Activated T-helper 1 cell treated with anti-CD3 and anti-CD28 coated beads, Interleukin-12 subunit alpha, Interleukin-12 subunit beta, Interleukin-2, Interleukin-4 antibody, amounts not matched to agents 30 ng/mL and 10 ng/mL and 1 ng/mL, durations not matched to agents 14 hours and 24 hours and 36 hours (primary cell): ENCODE measurements at places on chromosomes 4 and X.

- peak; percentile 48 for DNase-seq
- H3K4me3 ChIP-seq, result peak overlapping the region; percentile 89
- peaks cover 25% of the 10 kb centered on the region for H3K36me3 ChIP-seq
- peak overlapping the region; percentile 99 for H3K27ac ChIP-seq
Observed at GRCh38 chrX:79161655-79162054, 17.2 kb downstream of the GPR174 start.

DNA sequence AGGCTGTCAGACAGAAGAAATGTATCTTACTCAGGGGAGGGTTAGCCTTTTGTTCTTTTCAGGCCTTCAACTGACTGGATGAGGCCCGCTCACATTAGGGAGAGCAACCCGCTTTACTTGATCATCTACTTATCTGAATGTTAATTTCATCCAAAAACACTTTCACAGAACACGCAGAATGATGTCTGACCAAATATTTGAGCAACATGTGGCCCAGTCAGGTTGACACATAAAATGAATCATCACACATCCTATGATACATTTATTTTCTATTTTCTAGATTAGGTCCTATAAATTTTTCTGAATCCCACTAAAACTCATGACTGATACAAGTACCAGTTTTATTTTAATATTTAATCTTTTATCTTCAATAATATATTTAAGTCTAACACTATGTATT lies 260.3 kb downstream of the IL15 start:
- no peaks in the 10 kb centered on the region for H3K36me3 ChIP-seq
- DNase-seq, result no peak
- no peaks in the 10 kb centered on the region for H3K4me1 ChIP-seq
- no peaks in the 10 kb centered on the region for H3K27me3 ChIP-seq
- no peak overlapping the region for H3K27ac ChIP-seq

GRCh38 chrX:80810365-80810978 lies 795 bp upstream of the BRWD3 start:
- no peak overlapping the region for H3K27ac ChIP-seq
- no peak for DNase-seq
- peak overlapping the region; percentile 89 for H3K4me3 ChIP-seq

DNA sequence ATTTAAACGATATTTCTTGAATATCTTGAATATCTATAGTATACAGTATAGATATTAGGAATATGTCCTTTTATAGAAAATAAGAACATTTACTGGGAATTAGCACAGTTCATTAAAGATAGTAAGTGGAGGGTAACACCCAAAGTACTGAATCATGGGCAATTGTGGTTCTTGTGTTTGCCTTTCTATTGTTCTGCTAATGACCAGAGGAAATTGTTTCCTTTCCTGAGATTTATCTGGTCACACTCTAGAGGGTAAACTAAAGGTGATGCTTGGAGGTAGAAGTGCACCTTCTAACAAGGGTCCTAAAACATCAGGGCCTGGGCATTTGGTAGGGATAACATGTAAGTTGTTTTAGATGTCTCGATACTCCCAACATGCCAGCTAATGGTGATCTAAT lies 241.3 kb upstream of the SFRP2 start:
- no peak overlapping the region for H3K27ac ChIP-seq
- no peaks in the 10 kb centered on the region for H3K36me3 ChIP-seq
- no peak for DNase-seq
- H3K27me3 ChIP-seq, result no peaks in the 10 kb centered on the region

DNA sequence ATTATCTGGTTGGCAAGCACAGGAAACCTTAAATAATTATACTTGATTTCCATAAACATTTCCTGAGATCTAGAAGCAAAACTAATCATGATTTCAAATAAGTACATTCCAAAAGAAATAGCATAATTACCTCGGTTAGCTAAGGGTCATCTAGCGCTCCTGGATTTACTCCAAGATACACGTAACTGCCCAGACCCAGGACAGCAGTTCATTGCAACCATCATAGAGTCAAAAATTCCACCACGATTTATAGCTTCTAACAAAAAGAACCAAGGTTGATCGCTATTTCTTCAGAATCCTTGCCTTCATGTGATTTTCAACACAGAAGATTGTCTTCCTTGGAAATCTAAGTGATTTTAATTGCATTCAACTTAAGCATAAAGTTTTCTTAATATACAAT lies 1235.5 kb upstream of the TENM3 start:
- H3K36me3 ChIP-seq, result no peaks in the 10 kb centered on the region
- no peak overlapping the region for H3K27ac ChIP-seq
- no peaks in the 10 kb centered on the region for H3K4me1 ChIP-seq
- no peak for DNase-seq

- no peak for DNase-seq
- H3K27ac ChIP-seq, result no peak overlapping the region
- no peaks in the 10 kb centered on the region for H3K4me1 ChIP-seq
- H3K36me3 ChIP-seq, result no peaks in the 10 kb centered on the region
Observed at GRCh38 chrX:33324099-33324498, 112.8 kb upstream of the DMD start.

DNA sequence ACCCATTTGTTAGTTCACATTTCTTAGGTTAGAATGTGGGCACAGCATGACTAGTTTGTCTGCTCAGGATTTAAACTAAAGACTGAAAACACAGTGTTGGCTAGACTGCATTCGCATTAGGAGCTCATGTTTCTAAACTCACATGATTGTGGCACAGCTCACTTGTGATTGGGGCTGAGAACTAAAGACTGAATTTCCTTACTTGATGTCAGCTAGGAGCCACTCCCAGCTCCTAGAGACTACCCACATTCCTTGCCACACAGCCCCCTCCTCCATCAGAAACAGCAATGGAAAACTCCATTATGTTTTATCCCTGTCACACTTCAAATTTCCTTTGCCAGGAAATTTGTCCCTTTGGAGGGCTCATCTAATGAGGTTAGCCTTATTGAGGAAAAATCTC lies 170.2 kb upstream of the NUDT6 start:
- no peaks in the 10 kb centered on the region for H3K27me3 ChIP-seq
- no peak for DNase-seq
- H3K4me1 ChIP-seq, result peaks cover 5% of the 10 kb centered on the region
- H3K4me3 ChIP-seq, result no peak overlapping the region
- no peak overlapping the region for H3K27ac ChIP-seq

- DNase-seq, result no peak
- no peaks in the 10 kb centered on the region for H3K27me3 ChIP-seq
- no peak overlapping the region for H3K4me3 ChIP-seq
- H3K4me1 ChIP-seq, result no peaks in the 10 kb centered on the region
- no peak overlapping the region for H3K27ac ChIP-seq
- no peaks in the 10 kb centered on the region for H3K36me3 ChIP-seq
Observed at GRCh38 chr4:54384152-54384551, 155.1 kb downstream of the PDGFRA start.

GRCh38 chr4:76457885-76458284 lies 22.9 kb downstream of the SHROOM3 start:
- DNase-seq, result no peak
- H3K36me3 ChIP-seq, result peaks cover under 1% of the 10 kb centered on the region
- H3K4me3 ChIP-seq, result no peak overlapping the region
- peaks cover 7% of the 10 kb centered on the region for H3K27me3 ChIP-seq
- H3K4me1 ChIP-seq, result no peaks in the 10 kb centered on the region

DNA sequence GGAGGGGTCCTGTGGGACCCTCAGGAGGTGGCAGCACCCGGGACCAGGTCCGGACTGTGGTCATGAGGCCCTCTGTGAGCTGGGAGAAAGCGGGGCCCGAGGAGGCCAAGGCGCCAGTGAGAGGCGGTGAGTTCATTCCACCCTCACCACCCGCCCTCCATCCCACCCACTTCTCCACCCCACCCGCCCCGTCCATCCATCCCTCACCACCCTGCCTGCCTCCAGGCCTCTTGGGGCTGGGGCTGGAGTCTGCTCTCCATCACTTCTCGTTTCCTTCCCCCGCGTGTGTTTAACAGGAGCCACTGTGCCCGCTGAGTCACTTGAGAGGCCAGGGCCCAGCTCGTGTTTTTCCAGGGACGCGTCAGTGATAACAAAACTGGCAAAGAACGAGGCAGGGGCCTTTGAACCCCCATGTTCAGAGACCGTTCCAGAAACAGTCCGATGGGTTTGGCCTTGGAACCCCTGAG lies 6.2 kb downstream of the SH3TC1 start:
- H3K36me3 ChIP-seq, result peaks cover 7% of the 10 kb centered on the region
- peaks cover 18% of the 10 kb centered on the region for H3K4me1 ChIP-seq
- no peak overlapping the region for H3K4me3 ChIP-seq
- no peaks in the 10 kb centered on the region for H3K27me3 ChIP-seq
- no peak overlapping the region for H3K27ac ChIP-seq

- no peaks in the 10 kb centered on the region for H3K27me3 ChIP-seq
- DNase-seq, result no peak
- H3K27ac ChIP-seq, result no peak overlapping the region
- no peaks in the 10 kb centered on the region for H3K4me1 ChIP-seq
- no peak overlapping the region for H3K4me3 ChIP-seq
Observed at GRCh38 chr4:622071-622995, 3.0 kb upstream of the PDE6B start.

DNA sequence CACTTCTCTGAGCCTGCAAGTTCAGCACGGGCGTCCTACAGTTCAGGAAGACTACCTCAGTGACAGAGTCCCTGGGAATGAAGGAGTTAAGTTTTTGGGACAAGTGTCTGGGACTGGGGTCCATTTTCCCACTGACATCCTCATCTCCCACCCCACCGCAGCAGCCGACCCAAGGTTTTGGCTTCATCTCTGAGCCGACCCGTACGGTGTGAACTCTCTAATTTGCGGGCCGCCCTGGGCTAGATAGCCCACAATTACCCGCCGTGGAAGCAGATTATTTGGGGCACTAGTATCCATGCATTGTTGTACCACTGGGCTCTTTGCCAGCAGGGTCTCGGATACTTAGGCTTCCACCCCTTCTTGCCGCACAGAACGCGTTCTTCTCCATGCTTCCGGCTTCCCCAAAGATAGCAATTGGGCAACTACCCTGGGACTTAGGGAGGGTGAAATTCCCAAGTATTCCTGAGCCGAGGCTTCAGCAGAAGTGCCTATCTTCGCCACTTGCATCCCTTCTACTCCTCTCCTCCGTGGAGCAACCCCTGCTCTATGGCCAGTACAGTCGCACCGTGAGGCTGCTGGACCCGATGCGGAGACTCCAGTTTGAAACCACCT lies 2.4 kb downstream of the IL1RAPL2 start:
- H3K27ac ChIP-seq, result no peak overlapping the region
- H3K4me1 ChIP-seq, result no peaks in the 10 kb centered on the region
- H3K4me3 ChIP-seq, result no peak overlapping the region
- DNase-seq, result no peak
- peaks cover 23% of the 10 kb centered on the region for H3K27me3 ChIP-seq
- no peaks in the 10 kb centered on the region for H3K36me3 ChIP-seq

DNA sequence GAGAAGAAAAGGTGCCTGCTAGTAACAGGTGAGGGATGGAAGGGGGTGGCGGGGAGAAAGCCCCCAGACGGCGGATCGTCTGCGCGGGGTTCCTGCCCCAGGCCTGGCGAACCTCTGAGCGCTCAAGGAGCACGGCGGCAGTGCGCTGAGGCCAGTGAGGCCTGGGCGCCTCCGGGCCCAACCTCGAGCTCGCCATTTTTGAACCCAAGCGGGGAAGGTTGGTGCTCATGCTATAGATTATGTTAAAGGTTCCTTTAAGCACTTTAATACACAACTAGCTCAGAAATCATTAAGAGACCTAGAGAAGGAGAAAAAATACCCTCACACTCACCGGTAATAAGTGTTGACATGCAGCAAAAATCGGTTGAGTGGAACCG lies 7.9 kb downstream of the PITX2 start:
- H3K4me3 ChIP-seq, result no peak overlapping the region
- no peak for DNase-seq
- H3K27ac ChIP-seq, result no peak overlapping the region
- H3K4me1 ChIP-seq, result no peaks in the 10 kb centered on the region
- H3K36me3 ChIP-seq, result peaks cover 3% of the 10 kb centered on the region
- H3K27me3 ChIP-seq, result peaks cover 86% of the 10 kb centered on the region

- H3K4me3 ChIP-seq, result no peak overlapping the region
- no peaks in the 10 kb centered on the region for H3K36me3 ChIP-seq
- H3K4me1 ChIP-seq, result no peaks in the 10 kb centered on the region
- no peak for DNase-seq
- no peaks in the 10 kb centered on the region for H3K27me3 ChIP-seq
- no peak overlapping the region for H3K27ac ChIP-seq
Observed at GRCh38 chrX:133685822-133686221, 270.5 kb upstream of the GPC4 start.

DNA sequence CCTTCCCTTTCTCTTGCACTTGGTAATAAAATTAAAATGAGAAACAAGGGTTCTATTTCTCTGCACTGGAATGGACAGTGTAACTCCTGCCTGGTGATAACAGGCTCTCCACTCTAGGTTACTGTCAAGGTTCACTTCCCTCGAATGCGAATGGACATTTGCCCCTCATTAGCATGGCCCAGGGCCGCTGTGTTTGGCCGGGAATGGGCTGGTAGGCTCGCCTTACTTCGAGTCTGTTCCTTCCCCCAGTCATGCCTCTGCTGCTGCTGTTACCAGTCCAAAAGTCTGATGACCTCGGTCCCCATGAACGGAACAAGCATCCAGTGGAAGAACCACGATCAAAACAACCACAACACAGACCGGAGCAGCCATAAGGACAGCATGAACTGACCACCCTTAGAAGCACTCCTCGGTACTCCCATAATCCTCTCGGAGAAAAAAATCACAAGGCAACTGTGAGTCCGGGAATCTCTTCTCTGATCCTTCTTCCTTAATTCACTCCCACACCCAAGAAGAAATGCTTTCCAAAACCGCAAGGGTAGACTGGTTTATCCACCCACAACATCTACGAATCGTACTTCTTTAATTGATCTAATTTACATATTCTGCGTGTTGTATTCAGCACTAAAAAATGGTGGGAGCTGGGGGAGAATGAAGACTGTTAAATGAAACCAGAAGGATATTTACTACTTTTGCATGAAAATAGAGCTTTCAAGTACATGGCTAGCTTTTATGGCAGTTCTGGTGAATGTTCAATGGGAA lies 61.5 kb downstream of the EDNRA start:
- DNase-seq, result no peak
- no peak overlapping the region for H3K4me3 ChIP-seq
- no peaks in the 10 kb centered on the region for H3K27me3 ChIP-seq

DNA sequence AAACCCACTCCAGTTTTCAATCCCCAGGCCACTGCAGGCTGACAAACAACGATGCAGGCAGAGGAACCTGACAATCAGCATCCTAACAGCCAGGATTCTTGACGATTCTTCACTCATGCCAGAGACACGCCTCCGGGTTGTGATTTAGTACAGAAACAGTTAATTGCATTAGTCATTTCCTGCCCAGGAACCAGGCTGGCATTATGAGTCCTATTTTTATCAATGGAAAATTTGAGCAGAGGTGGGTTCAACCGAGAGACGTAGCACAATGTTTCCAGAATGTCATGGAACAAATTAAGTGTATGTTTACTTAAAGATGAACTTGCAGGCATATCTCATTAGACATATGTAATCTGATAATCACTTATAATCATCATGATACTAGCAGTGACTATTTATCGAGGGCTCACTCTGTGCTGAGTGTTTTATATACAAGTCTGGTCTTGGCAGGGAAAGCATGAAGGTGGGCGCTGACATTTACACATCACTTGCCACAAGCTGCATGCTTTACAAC lies 159.7 kb downstream of the NSUN7 start:
- H3K4me1 ChIP-seq, result peaks cover 35% of the 10 kb centered on the region
- H3K27ac ChIP-seq, result peak overlapping the region; percentile 91
- DNase-seq, result no peak
- H3K4me3 ChIP-seq, result peak overlapping the region; percentile 43
- H3K27me3 ChIP-seq, result no peaks in the 10 kb centered on the region
